Stimulated activated CD8-positive, alpha-beta memory T cell treated with anti-CD3 and anti-CD28 coated beads, Interleukin-15, amount 100 ng/mL, for 24 hours (primary cell): ENCODE measurements at places on chromosomes 7 and 10.

DNA sequence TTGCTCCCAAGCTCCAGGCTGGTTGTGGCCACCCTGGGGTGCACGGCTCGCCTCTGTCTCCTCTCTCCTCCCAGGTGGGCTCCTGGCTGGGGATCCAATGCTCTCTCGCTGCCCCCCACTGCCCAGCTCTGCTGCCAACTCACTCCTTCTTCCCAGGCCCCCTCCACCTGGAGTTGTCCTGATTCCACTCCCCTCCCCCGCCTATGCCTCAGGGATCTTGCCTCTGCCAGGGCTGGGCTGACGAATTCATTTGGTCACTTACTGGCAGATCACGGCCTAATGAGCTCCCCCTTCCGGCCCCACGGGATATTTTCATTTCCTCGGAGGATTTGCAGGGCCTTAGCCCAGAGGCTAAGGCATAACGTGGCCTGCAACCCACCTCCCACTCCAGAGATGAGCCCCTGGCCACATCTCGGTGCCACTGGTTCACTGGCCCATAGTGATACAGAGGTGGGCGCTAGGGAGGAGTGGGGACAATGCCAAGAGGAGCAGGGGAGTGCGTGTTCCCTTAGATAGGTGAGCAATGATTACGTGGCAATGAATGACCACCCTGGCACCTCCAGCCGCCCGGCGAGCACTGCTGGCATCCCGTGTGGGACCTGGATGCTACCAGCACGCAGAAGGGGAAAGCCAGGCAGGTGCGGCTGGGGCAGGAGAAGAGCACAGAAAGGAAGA, 344.6 kb upstream of the SHH start:
- no peak for DNase-seq

DNA sequence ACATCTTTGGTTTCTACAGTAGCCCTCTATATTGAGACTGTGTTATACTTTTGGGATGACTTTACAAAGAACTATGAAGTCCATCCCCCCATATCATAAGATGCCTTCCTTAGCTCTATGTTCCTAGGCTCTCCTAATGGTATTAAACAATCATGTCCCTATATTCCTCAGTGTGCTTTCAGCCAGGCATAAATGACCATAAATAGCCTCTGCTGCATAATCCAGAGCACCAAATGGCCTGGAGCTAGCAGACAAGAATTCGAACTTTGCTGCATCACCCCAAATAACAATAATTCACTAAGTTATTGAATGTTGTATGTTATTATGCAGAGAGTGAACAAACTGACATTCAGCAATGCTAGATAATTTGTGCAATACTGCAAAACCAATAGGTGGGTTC, 405.2 kb downstream of the DGKB start:
- DNase-seq: no peak

DNA sequence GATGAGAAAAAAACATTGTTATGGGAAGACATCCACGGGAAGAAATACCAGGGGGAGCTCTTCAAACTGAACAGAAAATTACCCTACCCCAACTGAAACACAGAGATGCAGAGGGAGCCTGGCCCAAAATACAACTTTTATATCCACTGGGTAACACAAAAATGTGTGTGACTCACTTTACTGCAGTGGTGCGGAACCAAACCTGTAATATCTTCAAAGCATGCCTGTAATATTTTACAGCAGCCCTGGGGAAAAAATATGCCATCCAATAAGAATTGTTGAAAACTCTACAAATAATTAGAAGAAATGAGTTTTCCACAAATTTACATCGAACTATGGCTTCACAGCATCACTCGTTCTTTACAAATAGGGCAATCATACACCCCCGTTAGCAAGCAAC, 49.8 kb upstream of the SRRM3 start:
- no peak for DNase-seq

GRCh38 chr7:151984612-151985011, 28.4 kb downstream of the GALNTL5 start:
- DNase-seq: no peak

GRCh38 chr7:66076462-66077329, 1.1 kb downstream of the ASL start:
- no peak for DNase-seq

GRCh38 chr10:83983578-83984255, 155.6 kb upstream of the GHITM start:
- DNase-seq: no peak

DNA sequence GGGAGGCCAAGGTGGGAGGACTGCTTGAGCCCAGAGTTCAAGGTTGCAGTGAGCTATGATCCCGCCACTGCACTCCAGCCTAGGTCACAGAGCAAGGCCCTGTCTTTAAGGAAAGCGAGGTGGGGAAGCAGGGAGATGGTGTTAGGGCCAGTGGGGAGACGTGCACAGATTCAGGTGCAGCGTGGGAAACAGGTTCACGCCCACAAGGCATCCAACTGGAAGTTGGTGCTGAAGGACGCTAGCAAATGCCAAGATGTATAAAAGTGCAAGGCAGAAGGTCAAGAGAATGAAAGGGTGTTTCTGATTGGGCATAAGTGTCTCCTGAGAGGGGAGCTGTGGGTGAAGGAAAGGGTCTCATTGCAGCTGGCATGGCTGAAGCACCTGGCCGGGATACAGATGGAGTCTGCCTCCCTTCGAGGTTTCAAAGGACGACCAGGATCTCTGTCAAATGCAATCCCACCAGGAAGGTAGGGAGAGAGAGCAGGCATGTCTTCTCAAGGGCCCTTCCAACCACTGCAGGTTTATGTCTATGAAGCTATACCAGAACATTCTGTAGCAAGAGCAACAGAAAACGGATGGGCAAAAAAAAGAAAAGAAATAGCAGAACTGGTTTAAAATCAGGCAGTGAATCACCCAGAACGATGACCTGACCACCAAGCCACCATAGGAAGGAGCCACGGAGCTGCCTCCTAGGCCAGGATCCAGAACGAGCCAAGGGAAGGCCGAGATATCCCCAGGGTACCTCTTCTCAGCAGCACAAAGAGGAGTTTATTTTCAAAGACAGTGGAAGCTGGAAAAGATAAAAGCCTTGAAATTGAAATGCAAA, 43.2 kb downstream of the GSDME start:
- no peak for DNase-seq

GRCh38 chr7:18708204-18708603, 212.7 kb downstream of the HDAC9 start:
- no peak for DNase-seq

GRCh38 chr10:106424054-106424453, 740.5 kb downstream of the SORCS1 start:
- DNase-seq: no peak

GRCh38 chr10:104931612-104932134, 290.6 kb downstream of the SORCS3 start:
- DNase-seq: no peak

DNA sequence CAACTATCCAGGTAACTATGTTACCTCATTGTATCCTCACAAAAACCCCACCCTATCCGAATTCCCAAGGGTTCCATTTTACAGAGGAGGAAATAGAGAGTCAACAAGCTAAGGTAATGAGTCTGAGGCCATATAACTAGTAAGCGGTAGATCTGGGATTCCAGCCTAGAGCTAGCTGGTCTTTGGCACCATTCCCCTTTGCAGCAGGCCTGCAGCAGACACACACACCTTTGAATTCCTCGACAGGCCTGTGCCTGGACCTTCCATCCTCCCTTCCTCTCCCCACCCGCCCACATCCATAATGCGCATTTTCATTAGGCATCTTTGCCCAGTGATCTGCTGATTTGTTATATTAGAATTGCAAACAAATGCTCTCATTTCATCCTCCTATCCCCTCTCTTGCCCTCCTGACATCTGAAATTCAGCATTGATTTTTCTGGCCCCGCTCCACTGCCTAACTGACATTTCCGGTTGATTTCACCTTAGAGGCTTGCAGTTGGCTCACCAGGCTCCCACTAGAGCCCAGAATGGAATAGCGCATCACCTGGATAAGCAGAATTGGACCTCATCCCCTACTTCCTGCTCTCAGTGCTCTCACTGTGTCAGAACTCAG, 129.5 kb downstream of the PLXNA4 start:
- no peak for DNase-seq

GRCh38 chr10:34467364-34467763, 347.7 kb downstream of the PARD3 start:
- no peak for DNase-seq

- no peak for DNase-seq
Observed at GRCh38 chr10:71244431-71245419, 32.4 kb downstream of the UNC5B start.

DNA sequence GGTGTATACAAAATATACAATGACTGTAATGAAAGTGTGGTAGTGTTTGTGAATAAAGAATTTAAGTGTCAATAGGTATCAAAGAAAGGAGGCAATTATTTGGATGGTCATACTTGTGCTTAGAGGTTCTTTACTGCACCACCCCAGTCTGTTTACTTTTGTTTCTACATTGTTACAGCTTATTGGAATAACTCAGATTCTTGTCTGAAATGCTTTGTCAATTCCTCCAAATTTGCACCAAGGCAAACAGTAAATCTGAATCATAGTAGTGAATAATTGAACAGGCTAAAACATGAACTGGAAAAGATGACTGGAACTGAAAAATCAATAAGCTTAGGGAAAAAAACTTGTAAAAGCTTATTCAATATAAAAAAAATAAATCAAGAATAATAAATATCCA, 319.2 kb downstream of the EXOC4 start:
- no peak for DNase-seq

GRCh38 chr10:130686689-130687300, 550.6 kb downstream of the GLRX3 start:
- no peak for DNase-seq

DNA sequence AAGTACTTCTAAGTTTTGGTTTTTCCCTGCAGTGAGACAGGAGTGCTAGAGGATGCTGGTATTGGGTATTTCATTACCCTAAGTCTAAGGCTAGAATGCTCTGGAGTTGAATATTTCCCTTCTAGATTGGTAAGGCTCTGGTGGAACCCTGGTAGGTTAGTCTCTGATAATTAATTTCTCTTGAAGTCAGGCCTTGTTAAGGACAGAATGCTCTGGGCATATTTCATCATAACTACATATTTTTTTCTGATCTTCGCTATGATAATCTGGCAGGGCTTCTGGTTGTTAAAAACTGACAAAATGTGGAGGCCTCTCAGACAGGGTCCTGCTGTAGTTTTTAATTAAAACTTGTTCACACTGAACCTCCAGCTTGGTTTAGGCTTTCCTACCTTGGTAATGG, 83.8 kb downstream of the CDK13 start:
- no peak for DNase-seq

- no peak for DNase-seq
Observed at GRCh38 chr10:88592381-88592780, 5.8 kb downstream of the LIPJ start.

- no peak for DNase-seq
Observed at GRCh38 chr7:2248984-2249694, 7.1 kb downstream of the NUDT1 start.

- DNase-seq: no peak
Observed at GRCh38 chr10:44510379-44511115, 125.7 kb upstream of the CXCL12 start.

GRCh38 chr10:93566435-93567276, at the start of gene FFAR4:
Gene FFAR4 (plus strand): TSS chr10:93566665. CDS start chr10:93566721, 56 bp downstream.
- no peak for DNase-seq

DNA sequence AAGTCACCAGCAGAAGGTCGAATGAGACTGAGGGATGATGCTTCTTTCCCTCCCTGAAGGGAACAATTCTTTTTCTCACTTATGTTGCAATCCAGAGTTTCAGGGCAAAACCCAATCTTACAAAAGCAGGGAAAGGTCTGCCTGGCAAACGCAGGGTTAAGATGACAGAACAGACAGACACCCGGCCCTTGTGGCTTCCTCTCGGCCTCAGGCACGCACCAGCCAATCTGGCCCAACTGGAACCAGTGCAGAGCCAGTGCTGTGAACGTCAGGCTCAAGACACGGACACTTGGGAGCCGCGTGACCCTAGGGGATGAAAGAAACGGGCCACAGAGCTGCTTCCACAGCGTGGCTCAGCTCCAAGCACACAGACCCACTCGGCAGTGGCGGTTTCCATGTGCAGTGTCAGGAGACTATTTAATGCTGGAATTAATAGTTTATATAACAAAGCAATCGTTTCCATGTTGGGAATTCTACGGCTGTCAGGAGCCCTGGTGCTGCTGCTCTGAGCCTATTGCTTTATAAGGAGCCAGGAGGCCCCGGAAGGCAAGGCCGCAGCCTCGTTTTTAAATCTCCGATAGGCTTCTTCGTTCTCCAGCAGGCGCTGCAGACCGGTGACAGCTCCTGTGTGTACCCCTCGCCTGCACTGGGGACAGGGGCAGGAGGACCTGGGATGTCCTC, 198.4 kb downstream of the DIP2C start:
- DNase-seq: no peak

DNA sequence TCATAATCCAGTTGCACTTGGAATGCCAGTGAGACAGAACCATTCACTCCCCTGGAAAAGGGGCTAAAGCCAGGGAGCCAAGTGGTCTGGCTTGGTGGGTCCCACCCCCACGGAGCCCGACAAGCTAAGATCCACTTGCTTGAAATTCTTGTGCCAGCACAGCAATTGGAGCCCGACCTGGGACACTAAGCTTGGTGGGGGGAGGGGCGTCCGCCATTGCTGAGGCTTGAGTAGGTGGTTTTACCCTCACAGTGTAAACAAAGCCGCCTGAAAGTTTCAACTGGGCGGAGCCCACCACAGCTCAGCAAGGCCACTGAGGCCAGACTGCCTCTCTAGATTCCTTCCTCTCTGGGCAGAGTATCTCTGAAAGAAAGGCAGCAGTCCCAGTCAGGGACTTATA, 200.7 kb upstream of the NPSR1 start:
- no peak for DNase-seq

DNA sequence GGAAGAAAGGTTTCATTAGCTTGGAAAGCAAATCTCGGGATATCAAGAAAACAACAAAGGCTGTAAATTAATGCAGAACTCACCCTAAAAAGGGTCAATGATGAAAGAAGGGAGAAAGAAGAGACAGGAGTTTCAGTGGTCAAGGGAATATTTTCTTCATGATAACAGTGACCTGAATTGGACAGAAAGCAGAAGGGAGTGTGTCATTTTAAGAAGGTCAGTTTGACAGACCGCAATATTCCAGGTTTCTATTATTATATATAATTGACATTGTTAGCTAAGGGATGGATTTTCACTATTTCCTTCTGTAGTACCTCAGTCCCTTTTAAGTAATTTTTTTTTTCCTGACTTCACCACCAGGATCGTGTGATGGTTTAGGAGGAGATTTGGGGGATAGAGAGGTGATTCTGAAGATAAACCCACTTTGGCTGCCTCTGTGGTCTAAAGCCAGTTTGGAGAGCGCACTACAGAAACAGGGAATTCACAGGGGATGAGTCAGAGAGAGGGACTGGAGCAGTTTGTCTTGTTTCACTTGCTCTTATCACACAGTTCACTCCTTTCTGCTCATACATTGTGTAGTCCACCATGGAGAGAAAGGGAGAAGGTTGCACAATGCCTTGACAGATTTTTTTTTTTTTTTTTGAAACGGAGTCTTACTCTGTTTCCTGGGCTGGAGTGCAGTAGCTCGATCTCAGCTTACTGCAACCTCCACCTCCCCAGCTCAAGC, 417.9 kb downstream of the AUTS2 start:
- DNase-seq: no peak
